GM12865 (cell line): ENCODE measurements at places on chromosomes 5 and 9.
A peak's percentile ranks its signal among the peaks of the same experiment; 100 is the strongest.

DNA sequence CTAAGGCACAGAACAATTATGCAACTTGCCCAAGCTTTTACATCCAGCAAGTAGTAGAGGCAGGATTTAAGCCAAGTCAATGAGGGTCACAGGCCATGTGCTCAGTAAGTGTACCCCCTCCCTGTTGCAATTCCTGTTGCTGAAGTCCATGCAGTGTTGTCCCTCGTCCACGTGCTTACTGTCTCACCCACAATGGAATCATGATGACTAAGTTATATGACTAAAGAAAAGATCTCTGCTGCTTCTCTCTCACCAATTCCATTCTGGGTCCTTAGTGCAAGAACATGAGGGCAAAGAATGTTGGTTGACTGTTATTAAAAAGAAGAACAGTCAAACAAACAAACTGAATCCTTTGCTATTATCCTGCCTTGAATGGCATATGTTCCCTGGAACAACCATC, 233.6 kb upstream of the SLC24A2 start:
- DNase-seq = no peak

- DNase-seq = no peak
Measured at GRCh38 chr9:125507226-125507625, 199.8 kb downstream of the MAPKAP1 start.

GRCh38 chr9:71393005-71393404, 271.6 kb upstream of the TRPM3 start:
- no peak for DNase-seq

GRCh38 chr9:16501141-16501540, 369.3 kb downstream of the BNC2 start:
- DNase-seq = no peak

DNA sequence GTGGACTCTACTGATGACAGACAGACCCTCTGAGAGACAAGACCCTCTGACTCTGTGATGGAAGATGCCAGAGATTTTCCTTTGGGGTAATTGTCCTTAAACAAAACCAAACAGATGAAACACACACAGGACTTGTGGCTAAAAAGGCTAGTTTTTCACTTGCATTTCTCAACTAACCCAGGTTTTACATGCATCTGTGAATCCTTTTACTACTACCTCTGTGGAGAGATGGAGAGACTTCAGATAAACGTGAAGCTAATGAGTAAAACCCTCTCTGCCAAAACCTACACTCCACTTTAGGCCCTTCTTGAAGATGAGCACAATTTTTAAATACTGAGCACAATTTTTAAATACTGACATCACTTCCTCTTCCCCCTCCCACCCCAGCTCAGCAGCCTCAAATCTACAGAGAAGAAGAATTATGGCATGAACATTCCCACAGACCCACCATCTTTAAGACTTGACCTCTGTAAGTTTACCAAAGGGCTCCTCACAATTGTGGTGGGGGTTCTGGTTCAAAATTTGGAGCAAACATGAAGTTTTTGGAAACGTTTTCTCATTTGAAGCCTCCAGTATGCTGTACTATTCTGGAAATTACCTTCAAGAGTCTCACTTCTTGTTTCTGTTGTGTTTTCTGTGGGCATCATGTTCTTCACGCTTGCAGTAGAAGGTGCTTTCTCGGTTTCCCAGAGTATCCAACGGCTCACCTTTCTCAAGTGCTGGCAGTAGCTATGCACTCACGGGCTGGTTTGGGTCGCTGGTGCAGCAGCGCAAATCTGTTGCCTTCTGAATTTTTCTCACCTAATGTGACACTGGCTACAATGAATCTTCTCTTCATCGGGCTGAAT, 42.7 kb downstream of the ACER2 start:
- peak; percentile 80 for DNase-seq

DNA sequence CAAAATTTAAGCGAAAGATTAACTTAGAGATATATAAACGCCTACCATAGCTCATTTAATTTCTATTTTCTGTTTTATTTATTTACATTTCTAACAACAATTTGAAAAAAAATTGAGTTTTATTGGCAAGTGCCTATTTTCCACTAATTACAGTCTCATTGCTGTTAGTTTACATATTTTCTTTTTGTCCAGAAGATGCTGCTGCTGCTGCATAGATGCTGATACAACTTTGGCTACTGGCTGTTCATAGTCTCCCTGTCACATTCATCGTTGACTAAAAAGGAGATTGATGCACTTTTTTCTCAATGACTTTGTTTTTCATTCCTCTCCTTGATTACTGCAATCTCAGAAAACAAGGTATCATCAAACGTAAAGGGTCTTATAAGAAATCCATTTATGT, 235.4 kb downstream of the CDH9 start:
- no peak for DNase-seq

DNA sequence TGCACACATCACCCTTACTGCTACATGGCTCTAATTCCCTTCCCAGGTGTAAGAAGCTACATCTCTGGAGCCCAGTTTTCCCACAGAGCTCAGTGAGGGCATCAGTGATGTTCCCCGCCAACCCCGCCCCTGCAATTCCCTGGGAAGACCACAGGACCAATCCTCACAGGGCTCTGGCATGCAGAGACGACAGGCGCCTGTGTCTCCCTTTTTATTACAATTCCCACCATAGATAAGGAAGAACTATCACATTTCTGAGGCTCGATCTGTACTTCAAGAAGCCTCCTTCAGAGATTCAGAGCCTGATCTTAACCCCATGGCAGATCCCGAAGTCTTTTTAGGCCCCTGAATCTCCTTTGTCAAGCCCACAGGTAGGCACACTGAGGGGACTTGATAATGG, at the start of gene OR1L6:
Gene OR1L6, plus strand, starts transcription at position 301 of the 400 bp plus-strand sequence. CDS start 7,545 bp downstream, outside the sequence.
- DNase-seq = no peak

DNA sequence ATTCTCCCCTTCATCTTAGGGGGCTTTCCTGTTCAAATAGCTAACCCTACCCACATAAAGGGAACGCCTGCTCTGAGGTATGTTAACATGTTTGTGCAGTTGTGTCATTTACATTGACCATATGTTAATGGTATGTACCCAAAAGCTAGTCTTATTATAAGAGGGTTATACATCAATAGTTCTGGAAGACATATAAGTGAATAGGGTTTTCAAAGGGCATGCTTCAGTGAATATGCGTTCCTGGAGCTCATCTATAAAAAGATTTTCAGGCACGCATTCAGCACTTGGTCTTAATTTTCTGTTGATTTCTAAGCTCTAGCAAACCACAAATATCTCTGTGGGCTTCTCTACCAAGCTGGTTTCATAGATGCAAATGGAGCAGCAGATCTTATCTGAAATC, 766.1 kb downstream of the IRX1 start:
- no peak for DNase-seq

- no peak for DNase-seq
Measured at GRCh38 chr9:121376214-121376830, 6.3 kb upstream of the STOM start.

- DNase-seq = no peak
Measured at GRCh38 chr9:129665814-129666520, 520 bp downstream of the PRRX2 start.

GRCh38 chr5:68405784-68406743, 190.5 kb downstream of the PIK3R1 start:
- DNase-seq = peak; percentile 46

DNA sequence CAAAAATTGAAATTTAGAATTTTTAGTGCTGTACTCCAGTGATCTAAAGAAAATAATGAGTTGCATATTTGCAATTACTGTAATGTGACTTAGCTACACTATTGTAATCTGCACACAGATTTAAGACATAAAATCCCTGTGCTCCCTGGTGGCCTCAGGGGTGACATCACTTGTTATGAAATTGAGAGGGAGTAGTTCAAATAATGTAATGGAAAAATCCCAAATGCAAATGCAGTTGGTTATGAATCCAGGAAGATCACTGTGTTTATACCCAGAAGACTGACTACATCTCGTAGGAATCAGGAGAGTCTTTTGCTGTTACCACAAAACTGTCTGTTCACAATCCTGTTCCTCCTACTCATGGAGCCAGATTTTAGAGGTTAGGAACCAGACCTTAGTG, 178.7 kb upstream of the FBXL17 start:
- DNase-seq = no peak

DNA sequence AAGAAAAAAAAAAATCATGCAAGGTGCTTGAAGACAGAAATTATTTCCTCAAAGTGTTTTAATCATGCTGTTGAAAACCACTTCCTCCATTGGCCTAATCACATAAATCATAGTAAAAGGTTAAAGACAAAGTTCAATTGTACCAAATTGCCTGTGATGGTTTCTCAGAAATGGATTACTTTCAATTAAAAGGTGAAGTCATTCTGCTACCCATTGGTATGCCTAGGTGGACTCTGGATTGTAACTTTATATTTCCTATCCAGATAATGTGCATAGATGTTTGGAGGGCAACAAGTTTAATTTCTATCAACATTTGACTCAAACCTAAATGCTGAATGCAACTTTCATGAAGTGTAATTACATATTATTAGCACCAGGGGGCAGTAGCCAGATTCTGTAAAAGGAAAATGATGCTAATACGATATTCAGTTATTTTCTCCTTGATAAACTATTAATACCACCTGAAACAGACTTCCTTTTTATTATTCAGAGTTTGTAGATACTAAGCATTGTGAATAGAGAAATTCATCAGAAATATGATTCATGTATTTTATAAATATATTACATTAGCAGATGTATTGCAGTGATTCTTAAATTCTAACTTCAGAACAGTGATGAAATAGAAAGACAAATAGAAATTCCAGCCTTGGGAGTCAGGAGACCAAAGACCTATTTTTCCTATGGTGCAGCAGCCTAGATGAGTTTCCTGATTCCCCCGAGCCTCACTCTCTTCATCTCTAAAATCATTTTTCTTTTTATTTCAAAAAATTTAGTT, 148.2 kb downstream of the CAAP1 start:
- DNase-seq = peak; percentile 36

GRCh38 chr5:167937635-167937998, 353.8 kb upstream of the WWC1 start:
- DNase-seq = no peak
